Head of caudate nucleus (tissue), 42 donors: ENCODE measurements at places on chromosomes 12 and 14.
A peak's percentile ranks its signal among the peaks of the same experiment; 100 is the strongest.

- no peak for DNase-seq
Observed at GRCh38 chr12:116060764-116061163, 216.7 kb downstream of the MED13L start.

DNA sequence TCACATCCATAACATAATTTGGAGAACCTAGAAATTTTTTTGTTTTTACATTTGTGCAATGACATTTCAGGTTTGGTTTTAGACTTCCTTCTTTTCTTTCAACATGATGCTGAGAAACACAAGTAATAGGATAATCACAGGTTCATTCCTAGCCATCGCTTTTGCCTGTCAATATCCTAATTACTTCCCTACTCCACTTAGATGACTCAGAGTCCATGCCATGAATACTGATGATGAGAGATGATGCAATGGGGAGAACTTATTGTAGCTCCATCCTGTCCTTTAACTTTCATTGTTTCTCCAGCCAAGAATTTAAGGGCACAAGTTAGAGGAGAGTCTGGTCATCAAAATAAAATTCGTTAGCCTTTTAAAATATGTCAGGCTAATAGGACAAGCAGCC, 101.3 kb downstream of the PTPRO start:
- DNase-seq, result no peak

DNA sequence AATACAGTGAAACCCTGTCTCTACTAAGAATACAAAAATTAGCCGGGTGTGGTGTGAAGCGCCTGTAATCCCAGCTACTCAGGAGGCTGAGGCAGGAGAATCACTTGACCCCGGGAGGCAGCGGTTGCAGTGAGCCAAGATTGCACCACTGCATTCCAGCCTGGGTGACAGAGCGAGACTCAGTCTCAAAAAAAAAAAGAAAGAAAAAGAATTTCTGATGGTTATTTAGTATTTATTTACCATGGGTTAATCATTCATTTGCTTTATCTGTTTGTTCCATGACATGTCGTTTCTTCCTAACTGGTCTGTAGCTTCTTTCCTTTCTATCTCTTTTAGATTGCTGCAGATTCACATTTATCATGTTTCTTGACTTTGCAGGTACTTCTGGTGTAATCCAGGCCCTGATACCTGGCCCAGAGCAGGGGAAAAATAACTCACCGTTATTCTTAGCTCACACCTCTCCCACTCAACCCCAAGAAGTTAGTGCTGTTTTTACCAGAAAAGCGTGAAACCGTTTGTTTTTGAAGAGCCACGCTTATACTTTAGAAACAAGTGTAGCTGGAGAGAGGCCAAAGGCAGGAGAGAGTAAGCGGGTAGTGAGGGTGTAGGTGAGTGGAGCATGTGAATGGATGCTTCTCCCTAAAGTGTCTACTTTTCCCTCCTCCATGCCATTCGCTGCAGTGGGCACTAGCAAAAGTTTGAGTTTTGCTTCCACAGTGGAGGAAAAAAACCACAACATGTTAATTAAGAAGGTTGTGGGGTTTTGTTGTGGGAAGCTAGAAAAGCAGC, 45.4 kb downstream of the SRGAP1 start:
- DNase-seq, result peak; percentile 7

GRCh38 chr12:48031135-48031960, 27.1 kb upstream of the COL2A1 start:
- no peak for DNase-seq

- DNase-seq, result no peak
Observed at GRCh38 chr12:85278598-85279448, 1.2 kb upstream of the ALX1 start.

DNA sequence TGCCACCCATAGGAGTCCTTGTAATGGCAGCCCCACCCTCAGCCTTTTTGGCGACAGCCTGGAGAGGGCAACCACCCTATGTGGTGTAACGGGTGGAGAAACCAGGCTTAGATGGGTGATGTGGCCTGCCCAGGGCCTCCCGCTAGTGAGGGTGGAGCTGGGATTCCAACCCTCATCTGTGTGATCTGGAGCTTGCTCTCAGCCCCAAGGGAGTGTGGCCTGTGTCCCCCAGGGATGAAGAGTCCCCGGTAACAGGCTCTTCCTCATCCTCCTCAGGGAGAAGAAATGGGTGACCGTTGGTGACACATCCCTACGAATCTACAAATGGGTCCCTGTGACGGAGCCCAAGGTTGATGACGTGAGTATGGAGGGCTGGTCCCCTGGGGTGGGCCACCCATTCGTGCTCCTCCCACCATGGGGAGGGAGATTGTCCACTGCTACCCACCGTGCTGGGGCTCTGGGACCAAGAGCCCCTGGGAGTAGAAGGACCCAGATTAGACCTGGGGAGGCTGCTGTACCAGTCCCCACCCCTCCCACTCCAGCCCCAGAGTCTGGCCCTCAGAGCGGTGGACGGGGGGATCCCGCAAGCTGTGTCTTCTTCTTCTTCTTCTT, 8.8 kb downstream of the BCL7A start:
- DNase-seq, result no peak

DNA sequence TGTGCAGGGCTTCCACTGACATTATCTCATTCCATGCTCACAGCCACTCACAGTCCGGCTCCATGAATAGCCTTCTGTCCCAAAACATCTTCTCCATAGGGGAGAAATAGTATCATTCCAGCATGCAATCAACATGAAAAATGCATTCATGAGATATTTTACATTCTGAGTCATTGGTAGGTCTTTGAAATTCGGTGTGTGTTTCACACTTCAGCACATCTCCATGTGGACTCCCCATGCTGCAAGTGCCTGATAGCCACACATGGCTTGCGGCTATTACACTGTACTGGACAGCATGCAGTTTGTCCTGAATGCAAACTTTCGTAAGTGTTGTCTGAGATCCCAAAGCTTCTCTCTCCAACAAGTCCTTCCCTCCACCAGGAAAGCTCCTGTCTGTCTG, 449.3 kb downstream of the MED13L start:
- no peak for DNase-seq

GRCh38 chr12:78994168-78994791, 129.7 kb downstream of the SYT1 start:
- DNase-seq, result no peak

DNA sequence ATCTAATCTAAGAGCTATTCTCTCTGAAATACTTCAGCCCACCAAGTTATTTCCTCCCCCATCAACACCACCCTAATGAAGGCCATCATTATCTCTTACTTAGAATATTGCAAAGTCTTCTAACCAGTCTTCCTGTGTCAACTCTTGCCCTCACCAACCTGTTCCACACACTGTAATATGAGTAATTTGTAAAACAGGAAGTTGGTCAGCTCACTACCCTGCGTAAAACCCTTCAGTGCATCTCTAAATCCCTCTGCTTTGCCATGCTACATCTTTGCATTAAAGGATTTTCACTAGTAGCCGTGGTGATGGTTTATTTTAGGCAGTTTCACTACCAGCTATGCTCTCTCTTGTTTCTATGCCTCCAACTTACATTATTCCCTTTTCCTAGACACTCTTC, 70.0 kb downstream of the KIF21A start:
- DNase-seq, result no peak

DNA sequence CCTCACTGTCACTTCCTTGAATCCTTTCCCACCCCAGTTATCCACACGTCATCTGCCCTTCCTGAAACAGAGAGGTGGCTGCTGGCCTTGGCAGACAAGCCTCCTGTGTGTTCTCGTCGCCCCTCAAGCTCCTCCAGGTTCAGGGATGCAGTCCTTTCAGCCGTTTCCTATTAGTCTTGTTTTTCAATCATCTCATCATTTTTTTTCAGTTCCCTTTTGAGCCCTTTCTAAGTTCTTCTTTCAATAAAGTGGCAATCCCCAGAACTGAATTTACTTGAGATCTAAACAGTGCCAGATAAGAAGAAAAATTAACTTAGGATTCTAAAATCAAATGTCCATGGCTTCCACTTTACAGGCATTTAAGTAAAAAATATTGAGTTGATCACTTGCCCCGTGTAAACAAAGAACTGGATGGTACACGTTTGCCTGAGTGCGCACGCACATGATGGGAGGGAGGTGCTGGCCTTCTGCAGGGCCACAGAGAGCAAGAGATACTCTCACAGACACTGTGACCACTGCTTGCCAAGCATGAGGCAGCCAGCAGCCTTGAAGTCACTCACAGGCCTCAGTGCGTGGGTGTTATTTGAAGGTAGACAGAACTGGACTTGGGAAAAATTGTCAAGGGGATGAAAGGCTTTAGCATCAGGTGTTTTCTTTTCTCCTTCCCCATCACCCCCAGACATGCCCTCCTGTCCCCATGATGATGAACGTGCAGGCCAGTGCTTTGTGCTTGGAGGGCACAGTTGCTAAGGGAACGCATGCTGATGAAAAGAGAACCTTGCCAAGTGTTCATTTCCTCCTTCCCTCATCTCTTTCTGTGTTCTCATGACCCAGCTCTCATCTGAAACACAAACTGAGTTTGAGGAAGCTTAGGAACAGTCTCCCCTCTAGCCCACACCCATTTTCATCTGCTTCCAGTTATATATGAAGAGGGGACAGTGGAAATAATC, 408.3 kb downstream of the EGLN3 start:
- DNase-seq, result no peak

GRCh38 chr12:1197264-1198018, 206.4 kb downstream of the ERC1 start:
- DNase-seq, result no peak

DNA sequence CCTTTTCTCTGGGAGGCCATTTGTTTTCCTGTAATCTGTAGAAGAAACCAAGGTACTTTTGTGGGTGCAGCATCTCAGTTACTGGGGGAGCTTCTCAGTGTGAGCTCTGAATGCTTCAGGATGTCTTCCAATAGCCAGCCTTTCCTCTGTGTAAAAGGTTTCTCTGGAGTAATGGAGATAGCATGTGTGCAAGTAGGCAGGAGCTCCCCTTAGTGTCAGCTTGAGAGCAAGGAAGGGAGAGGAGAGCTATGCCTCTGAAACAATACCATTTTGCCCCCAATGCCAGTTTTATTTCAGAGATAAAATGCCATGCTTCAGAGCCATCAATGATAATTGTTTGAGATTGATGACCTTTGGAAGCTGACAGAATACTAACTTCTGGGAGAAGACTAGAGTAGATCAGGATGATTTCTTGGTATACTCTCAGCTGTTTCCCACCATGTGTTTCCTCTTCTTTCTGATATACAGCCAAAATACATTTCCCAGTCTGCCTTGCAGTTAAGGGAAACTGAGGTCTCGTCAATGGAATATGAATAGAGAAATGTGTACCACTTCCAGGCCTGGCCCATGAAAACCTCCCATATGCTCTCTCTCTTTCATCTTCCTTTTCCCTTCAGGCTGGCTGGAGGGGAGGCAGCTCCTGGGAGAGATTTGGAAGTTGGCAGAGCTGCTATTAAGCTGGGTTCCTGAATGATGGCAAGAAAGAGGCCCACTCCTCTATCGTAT, 125.7 kb downstream of the CRADD start:
- no peak for DNase-seq

GRCh38 chr14:103805708-103806107, 41.7 kb downstream of the PPP1R13B start:
- DNase-seq, result no peak

DNA sequence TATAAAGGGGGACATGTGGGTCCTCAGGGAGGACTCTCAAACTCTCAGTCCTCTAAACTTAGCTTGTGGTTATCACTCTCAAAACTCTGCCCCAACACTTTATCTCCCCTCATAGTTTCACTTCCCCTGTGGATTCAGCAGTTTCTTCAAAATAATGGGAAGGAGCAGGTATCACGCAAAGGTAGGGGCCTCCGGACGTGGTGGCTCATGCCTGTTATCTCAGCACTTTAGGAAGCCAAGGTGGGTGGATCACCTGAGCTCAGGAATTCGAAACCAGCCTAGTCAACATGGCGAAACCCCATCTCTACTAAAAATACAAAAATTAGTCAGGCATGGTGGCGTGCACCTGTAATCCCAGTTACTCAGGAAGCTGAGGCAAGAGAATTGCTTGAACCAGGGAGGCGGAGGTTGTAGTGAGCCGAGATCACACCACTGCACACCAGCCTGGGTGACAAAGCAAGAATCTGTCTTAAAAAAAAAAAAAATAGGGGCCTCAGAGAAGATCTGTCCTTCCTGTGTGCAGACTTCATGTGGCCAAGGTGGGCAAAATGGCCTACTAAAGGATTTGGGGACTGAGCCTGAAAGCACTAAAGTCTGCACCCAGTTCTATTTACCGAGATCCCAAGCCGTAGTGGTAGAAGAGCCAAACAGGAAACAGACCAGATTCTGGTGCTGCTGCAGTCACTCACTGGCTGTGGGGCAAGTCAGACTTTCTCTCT, 6.4 kb downstream of the ITGB7 start:
- DNase-seq, result no peak

GRCh38 chr14:42173206-42173605, 566.5 kb downstream of the LRFN5 start:
- DNase-seq, result no peak

DNA sequence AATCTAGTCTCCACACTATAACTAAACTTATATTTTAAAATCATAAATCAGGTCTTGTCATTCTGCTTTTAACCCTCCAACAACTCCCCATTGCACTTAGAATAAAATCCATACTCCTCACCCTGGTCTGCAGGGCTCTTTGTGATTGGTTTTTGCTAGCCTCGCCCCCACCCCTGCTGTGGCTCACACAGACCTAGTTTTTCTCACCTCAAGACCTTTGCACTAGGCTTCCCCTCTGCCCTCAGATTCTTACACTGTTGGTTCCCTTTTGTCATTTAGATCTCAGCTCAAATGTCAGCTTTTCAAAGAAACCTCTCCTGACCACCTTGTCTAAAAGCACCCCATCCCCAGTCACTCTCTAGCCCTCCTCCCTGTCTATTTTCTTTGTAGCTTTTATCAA, 10.7 kb upstream of the LHX5 start:
- DNase-seq, result no peak

GRCh38 chr12:83365317-83365716, 678.6 kb downstream of the TMTC2 start:
- no peak for DNase-seq

DNA sequence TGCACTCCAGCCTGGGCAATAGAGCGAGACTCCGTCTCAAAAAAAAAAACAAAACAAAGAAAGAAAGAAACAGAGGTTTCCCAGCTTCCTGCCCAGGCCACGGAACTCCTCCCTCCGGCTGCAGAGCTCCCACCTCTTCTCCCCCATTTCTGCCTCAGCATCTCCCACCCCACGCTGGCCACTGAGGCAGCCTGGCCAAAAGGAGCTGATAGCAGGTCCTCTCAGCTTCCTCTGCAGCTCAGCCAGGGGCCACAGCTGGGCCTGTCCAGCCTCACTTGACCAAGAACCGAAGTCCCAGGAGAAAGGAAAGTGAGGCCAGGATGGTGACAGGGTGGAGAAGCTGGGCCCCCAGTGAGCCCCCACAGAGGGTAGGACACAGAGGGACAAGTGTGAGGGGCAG, 33.4 kb upstream of the CD9 start:
- no peak for DNase-seq

DNA sequence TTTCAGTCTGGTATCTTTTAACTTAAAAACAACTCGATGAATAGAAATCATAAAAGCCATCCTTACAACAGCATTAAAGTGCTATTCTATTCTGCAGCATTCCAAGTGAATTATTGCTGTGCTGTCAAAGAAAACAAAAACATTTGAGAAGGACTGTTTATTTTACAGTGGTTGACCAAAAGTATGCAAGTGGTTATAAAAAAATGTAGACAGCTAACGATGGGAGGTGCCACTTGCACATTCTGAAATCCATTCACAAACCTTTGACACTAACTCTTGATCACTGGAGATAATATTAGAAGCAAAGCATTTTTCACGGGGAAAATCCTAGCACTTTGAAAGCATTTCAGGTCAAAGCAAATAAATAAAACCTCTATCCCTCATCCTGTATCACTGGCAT, 55.6 kb downstream of the HMGA2 start:
- DNase-seq, result no peak

GRCh38 chr12:128018067-128018466, 248.9 kb upstream of the TMEM132C start:
- DNase-seq, result no peak

- DNase-seq, result peak; percentile 8
Observed at GRCh38 chr12:67590149-67590790, 58.3 kb upstream of the DYRK2 start.

GRCh38 chr12:106192659-106193393, 54.1 kb upstream of the NUAK1 start:
- DNase-seq, result no peak
